ENCODE measurements at places on chromosomes 6 and 20.

DNA sequence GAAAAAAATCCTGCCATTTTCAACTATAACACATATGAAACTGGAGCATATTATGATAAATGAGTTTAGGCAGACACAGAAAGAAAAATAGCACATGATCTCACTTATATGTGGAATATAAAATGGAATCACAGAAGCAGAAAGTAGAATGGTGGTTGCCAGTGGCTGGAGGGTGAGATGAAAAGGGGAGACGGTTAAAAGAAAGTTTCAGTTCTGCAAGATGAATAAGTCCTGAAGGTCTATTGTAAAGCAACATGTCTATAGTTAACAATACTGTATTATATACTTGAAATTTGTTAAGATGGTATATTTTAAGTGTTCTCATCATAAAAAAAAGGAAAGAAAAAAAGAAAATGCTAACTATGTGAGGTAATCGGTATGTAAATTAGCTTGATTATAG lies 503.9 kb downstream of the EPHA7 start:
- no peak for DNase-seq

- DNase-seq = no peak
Measured at GRCh38 chr6:43984442-43985321, 142.6 kb downstream of the MRPL14 start.

DNA sequence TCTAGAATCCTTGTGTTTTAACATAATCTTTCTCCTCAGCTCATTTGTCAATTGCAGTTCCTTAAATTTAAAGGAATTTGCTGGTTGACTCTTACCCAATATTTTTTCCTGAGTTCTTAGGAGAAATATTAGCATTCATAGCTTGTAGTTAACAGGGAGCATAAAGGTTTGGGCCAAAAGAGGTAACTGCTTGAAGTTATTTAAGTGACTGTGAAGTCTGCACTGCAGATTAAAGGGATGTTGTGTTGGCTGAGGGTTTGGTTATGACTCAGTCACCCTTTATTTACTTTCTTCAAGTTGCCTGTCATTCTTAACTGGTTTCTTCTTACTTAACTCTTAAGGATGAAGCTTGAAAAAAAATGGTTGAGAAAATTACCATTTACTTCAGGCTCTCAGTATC lies 220.3 kb upstream of the LAMP5 start:
- no peak for DNase-seq

DNA sequence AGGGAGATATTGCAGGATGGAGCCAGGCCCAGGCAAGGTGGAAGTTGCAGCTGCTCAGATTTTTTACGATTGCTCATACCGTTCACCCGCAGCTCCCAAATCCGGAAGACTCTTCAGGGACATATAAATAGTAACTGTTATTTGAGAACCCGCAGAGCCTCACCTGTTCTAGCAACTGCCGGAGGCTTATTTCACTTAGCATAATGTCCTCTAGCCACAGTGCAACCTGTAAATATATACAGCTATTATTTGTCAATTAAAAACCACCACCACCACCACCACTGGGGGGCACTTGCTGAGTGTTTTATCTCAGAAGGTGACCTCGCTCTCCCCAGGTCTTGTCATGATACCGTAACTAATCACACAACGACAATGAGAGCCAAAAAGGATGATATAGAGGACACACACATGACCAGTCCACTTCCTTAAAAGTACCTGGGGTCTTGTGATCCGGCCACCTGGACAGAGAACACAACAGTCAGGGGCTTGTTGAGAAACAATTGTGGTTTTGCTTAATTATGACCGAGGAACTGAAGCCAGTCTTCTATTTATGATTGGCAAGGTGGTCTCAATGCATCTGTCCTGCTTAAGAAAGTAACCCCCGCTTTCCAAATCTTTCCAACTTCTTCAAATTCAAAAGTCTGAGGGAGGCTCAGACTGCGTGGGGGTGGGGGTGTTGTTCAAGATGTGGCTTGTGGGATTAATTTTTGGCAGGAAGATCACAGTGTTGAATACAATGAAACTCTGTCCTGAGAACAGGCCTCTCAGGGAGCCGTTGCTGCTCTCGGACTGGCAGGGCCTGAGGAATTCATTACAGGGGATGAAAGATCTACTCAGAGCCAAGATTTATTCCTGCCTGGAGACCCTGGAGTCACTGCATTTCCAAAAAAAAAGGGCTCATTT lies 107.7 kb upstream of the PRND start:
- DNase-seq = peak; percentile 52

Data from stimulated activated CD4-positive, alpha-beta T cell treated with anti-CD3 and anti-CD28 coated beads, Interleukin-12 subunit alpha, Interleukin-12 subunit beta, amount 100 ng/mL, for 24 hours (primary cell).